ENCODE measurements at places on chromosomes 11 and 22.

DNA sequence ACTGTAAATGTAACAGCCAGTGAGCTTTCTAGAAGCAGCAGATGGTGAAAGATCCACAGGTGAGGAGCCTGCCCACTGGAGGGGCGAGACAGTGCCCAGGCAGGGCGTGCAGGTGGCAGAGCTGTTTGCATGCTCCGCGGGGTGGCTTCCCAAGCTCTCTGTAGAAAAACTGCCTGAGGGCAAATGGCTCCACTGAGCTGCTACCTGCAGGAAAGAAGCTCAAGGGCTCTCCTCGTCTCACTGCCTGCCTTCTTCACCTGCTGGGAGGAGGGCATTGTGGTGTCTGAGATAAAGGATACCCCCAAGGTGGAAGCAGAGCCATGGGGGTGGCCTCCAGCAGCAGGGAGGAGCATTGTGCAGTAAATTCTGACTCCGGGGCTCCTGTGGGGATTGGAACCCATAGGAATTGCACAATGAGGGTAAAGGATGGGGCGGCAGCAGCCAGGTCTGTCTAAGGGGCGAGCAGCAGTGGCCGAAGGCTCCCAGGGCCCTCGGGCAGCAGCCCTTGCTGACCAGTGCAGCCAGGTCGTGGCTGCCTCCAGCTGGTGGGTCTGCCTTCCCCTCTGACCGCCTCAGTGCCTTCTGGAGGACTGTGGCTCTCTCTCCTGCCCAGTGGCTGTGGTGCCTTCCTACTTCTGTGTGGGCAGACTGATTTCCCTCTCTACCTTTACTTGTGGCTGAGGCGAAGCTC, 28.0 kb upstream of the CABP7 start:
- DNase-seq: no peak

- DNase-seq: no peak
Measured at GRCh38 chr11:67449116-67449844, 3.2 kb downstream of the GPR152 start.

GRCh38 chr22:27809700-27810608, 8.4 kb upstream of the MN1 start:
- no peak for DNase-seq

- peak; percentile 75 for DNase-seq
Measured at GRCh38 chr11:115645631-115646317, 141.6 kb upstream of the CADM1 start.

DNA sequence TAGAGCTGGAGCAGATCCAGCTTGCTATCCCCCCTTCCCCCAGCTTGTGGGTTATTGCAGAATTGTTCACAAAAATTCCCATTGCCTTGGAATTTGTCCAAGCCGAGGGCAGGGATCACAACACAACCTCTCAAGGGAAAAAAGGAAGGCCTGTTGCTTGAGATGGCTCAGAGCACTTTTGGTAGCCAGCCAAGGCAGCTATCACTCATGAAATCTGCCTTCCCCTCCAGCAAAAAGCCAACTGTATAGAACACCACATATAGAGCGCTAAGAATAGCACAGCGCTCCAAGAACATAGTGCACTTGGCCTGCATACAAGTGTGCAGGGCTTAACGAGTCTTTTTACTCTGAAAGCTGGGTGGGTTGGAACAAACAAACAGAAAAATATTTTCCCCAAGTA, 46.2 kb downstream of the FAM83F start:
- no peak for DNase-seq

DNA sequence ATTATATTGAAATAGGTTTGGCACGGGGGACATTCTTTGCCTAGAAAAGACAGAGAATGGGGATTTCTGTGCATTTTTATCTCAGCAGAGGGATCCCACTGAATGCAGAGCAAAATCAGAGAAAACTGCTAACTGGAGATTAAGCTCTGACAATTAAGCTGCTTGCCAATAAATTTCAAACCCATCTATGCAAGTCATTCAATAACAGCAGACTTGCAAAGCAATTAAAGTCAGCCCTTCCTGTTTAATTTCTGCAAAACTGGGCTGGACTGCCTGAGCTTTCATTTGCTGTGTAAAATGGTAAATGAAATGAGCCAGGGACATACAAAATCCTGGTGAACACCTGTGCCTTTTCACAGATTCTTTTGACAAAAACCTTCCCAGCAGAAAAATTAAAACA, 1273.9 kb upstream of the CNTN5 start:
- no peak for DNase-seq

DNA sequence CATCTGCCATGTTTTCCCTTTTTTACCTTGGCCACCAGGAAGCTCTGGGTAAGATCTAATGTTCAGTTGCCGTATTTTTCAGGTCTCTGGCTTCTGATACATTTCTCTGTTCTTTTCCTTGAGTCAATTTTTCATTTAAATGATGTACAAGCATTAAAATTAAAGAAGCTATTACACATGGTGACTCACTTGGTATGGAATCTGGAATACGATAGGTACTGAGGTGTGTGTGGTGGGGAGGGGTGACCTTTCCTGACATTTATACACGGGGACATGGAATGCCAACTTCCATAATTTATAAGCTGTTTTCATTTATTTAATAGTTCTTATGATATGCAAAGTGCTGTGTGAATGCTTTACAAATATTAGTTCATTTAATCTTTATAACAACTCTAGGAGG, 47.8 kb upstream of the ALX4 start:
- DNase-seq: no peak

- DNase-seq: peak; percentile 78
Measured at GRCh38 chr11:6353367-6353987, 33.2 kb upstream of the CAVIN3 start.

GRCh38 chr11:65859812-65860277, 388 bp upstream of the MUS81 start:
- no peak for DNase-seq

DNA sequence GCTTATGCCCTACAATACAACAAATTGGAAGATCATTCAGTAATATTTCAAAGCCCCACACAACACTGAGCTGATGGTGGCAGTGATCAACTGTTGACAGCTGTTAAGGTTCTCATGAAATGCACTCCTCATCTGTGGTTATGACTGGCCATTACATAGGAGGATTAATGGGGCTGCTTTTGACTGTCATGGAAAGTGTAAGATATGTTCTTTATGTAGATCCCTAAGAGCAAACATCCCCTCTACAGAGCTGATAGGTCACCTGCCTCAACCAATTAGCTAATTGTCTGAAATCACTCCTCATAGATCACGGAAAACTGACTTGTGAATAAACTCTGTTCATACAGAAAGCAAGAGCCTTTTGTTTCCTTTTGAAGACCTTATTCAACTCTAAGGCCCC, 78.1 kb downstream of the GAB2 start:
- no peak for DNase-seq

- no peak for DNase-seq
Measured at GRCh38 chr11:35558513-35558912, 33.1 kb upstream of the PAMR1 start.

DNA sequence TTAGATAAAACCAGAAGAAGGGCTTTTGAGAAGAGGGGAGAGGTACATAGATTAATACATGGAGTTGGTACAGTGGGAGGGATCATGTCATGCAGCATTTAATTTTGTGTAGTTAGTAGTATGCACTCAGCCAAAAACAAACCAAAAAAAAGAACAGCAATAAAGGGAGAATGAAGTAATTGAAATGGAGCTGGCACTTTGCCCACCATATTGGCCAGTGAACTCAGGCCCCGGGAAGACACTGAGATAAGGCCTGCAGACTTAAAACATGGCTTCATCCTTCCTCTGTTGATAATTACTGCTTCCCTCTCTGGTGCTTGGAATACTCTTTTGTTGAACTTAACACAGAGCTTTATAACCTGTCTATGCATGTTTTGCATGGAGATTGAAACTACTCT, 3.1 kb downstream of the PANX1 start:
- no peak for DNase-seq

- peak; percentile 33 for DNase-seq
Measured at GRCh38 chr22:50527921-50528681, 1.7 kb downstream of the TYMP start.

- no peak for DNase-seq
Measured at GRCh38 chr11:113082341-113082955, 121.2 kb downstream of the NCAM1 start.

DNA sequence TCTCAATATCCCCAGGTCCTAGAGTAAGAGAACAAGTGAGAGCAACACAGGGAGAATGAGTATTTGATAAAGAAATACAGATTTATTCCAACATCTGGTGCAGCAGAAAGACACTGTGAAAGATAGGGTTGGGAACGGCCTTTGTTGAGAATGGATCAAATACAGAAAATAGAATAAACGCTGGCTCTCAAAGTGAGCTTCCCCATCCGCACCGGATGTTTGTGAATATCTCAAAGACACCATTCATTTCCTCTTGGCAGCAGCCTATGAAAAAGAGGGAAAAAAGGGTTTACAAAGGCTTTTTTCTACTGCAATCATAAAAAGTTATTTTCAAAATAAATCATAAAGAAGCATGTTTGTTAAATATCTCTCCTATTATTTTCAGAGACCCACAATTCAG, 279.3 kb downstream of the CASP12 start:
- DNase-seq: no peak

DNA sequence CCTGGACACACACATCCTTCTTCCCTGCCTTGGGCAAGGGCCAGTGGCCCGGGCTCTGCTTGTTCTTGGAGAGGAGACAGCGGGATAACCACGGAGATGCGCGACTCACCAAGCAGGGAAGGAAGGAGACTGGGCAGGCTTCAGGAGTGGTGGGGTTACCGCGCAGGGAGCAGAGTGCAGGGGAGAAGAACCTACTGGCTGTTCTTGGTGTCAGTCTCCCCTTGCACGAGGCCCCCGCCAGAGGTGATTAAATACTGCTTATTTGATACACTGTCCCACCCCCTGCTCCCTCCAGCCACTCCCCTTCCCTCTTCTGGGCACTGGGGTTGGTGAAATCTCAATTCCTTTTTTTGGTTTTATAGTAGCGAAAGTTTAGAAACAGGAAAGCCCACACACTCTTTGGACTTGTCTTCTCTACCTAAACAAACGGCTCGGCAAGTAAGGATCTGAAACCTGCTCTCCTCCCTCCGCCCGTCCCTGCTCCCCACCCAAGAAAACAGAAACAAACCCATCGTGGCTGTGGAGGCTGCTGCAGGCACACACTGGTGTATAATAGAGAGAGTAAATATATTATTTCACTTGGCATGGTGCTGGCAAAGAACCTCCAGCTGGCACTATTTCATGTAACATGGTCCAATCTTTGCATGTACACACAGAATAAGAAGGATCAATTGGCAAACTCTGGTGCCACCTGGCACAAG, 10.8 kb downstream of the LARGE2 start:
- no peak for DNase-seq

DNA sequence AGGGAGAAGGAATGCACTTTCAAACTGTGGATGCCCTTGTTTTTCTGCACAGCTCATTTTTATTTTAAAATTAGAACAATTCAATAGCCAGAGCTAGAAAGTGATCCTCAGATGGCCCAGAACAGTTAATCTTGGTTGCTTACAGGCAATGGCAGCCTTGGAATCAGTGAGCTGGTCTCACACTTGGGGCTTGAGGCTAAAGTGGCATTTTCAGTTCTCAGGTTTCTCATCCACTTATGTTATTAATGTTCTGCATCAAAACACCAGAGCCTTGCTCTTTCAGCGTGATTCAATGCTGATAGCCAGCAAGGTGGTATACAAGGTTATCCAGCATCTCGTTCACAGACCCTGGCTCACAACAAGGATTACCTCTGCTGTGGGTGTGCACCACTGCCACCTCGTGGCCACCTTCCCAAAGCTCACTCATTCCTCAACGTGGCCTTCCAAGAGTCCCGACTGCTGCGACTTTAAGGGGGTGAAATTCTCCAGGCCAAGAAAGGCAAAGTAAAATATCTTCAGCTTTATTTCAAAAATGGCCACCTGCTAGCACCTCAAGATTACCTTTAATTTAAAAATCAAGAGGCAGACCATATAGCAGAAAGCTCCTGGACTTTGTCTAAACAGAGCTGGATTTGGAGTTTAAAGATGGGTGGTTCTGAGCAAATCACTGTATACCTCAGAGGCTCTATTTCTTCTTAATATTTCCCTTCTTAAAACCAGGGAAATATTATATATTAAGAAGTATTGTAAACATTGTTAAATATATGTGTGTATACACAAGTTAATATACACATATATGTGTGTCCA, 34.2 kb upstream of the FSHB start:
- DNase-seq: no peak

DNA sequence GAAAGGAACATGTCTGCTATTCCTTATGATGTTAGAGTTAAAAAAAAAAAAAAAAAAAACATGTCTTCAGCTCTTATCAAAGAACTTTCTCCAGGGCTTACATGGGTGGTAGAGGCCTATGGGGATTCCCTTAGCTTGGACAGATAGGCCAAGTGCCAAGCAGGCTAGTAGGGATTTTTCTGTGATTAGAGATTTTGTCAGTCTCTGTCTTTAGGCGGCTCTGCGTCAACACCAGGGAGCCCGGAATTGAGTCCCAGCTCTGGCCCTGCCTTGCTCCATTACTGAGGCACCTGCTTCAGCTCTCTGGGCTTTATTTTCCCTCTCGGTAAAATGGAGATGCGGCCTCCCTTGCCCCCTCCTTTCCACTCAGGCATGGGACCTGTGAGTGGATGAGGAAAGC, 13.1 kb downstream of the CRY2 start:
- no peak for DNase-seq

- DNase-seq: no peak
Measured at GRCh38 chr11:10349281-10349665, 44.4 kb downstream of the ADM start.

GRCh38 chr22:48820481-48821345, 1007.0 kb downstream of the BRD1 start:
- no peak for DNase-seq

DNA sequence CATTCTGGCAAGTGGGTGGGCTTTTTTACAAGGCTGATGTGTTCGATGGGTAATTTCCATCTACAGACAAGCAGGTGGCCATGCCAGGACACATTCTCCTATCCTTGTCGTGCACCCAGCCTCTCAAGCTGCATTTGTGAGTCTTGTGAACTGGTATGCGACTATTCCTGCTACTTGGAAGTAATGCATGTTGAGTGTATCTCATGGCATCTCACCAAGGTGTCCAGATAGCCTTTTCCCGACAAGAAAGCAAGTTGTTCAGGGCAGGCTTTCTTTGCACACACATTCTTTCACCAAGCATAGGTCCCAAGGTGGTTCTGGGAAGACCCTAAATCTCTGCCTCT, 18.8 kb upstream of the SYT13 start:
- no peak for DNase-seq

GRCh38 chr11:64120951-64121569, 44.9 kb downstream of the MACROD1 start:
- DNase-seq: peak; percentile 90

DNA sequence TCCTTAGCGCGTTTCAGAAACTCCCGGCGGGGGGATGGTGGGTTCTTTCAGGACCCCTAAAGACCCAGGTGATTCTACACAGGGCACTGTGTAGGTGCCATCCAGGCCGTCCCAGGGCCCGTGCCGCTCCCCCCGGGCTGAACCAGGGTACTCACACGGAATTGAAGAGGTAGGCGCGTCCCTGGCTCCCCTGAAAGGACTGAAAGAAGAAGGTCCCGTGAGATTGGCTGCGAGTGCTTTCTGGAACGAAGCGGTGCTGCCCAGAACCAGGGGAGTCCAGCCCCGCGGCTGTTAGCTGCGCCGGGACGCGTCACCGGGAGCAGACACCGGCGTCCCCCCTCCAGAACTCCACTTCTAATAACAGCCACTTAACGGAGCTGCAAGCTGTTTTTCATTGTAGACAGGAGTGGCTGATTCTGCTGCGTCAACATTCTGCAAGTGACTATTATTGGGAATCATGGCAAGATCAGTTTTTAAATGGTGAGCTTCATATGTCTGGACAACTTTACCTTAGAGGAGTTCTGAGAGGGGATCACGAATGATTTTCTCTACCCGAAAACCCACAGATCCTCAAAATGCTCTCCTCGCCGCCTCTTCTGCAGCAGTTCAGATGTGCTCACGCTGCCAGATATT, 31.8 kb downstream of the YPEL1 start:
- DNase-seq: peak; percentile 82

All from NCI-H524 (cell line).